ENCODE measurements at places on chromosomes 12 and 14.

GRCh38 chr12:117501076-117501869, 139.8 kb upstream of the NOS1 start:
- peaks cover 3% of the 10 kb centered on the region for H3K4me1 ChIP-seq
- H3K4me3 ChIP-seq = no peak overlapping the region
- no peak overlapping the region for H3K27ac ChIP-seq
- no peaks in the 10 kb centered on the region for H3K27me3 ChIP-seq
- DNase-seq = no peak

DNA sequence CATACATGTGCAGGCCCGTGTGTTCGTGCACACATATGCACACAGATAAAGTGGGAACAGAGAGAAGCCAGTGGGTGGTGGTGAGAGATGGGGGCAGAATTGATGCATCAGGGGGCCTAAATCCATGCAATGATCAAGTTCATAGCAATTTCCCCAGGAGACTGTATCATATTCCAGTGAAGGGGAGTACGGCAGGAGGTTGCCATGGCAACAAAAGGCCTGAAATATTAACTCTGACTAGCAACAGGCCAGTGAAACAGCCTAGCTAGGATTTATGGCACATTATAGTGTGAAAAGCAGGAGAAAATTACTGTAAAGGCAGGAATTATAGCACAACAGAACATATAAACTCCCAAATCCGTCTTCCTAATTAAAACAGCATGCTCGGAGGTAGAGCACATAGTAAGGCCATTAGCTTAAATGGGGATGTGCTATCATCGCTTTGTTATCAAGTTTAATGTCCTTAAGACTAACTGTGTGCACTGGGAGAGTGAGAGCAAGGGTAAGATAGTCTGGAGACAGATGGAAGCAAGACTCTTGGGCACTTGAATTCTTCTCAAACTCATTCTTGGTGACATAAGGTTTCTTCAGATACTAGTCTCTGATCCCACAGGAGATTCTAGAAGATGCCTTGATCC, 806.3 kb downstream of the DIO2 start:
- no peaks in the 10 kb centered on the region for H3K27me3 ChIP-seq
- DNase-seq = no peak
- no peak overlapping the region for H3K27ac ChIP-seq
- H3K36me3 ChIP-seq = no peaks in the 10 kb centered on the region

DNA sequence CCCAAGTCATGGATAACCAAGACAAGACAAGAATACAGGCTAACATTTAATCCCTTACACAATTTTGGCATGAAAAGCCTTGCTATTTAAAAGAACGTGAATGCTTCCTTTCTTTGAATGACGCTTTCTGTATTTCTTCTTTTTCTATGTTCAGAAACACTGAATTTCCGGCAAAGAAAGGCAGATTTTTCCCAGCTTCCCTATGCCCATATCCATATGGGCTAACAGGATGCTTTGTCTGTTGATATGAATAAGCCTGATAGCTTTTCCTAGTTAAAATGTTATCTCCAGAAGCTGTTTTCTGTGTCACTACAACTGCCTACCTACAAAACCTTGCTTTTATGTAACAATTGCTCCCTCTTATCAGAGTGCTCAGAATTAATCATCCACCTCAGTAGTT, 38.3 kb upstream of the CACNA2D4 start:
- no peak for DNase-seq
- peaks cover 32% of the 10 kb centered on the region for H3K36me3 ChIP-seq
- H3K4me3 ChIP-seq = no peak overlapping the region
- peaks cover under 1% of the 10 kb centered on the region for H3K4me1 ChIP-seq
- no peak overlapping the region for H3K27ac ChIP-seq
- H3K27me3 ChIP-seq = no peaks in the 10 kb centered on the region

GRCh38 chr12:124007826-124008570, 35.0 kb downstream of the ZNF664 start:
- peaks cover 28% of the 10 kb centered on the region for H3K36me3 ChIP-seq
- H3K4me3 ChIP-seq = no peak overlapping the region
- no peak for DNase-seq
- H3K4me1 ChIP-seq = peaks cover 12% of the 10 kb centered on the region
- no peak overlapping the region for H3K27ac ChIP-seq
- H3K27me3 ChIP-seq = no peaks in the 10 kb centered on the region

GRCh38 chr12:58529114-58529665, 391.1 kb downstream of the LRIG3 start:
- no peaks in the 10 kb centered on the region for H3K4me1 ChIP-seq
- H3K27me3 ChIP-seq = no peaks in the 10 kb centered on the region
- no peaks in the 10 kb centered on the region for H3K36me3 ChIP-seq
- no peak overlapping the region for H3K27ac ChIP-seq
- DNase-seq = no peak
- H3K4me3 ChIP-seq = no peak overlapping the region

DNA sequence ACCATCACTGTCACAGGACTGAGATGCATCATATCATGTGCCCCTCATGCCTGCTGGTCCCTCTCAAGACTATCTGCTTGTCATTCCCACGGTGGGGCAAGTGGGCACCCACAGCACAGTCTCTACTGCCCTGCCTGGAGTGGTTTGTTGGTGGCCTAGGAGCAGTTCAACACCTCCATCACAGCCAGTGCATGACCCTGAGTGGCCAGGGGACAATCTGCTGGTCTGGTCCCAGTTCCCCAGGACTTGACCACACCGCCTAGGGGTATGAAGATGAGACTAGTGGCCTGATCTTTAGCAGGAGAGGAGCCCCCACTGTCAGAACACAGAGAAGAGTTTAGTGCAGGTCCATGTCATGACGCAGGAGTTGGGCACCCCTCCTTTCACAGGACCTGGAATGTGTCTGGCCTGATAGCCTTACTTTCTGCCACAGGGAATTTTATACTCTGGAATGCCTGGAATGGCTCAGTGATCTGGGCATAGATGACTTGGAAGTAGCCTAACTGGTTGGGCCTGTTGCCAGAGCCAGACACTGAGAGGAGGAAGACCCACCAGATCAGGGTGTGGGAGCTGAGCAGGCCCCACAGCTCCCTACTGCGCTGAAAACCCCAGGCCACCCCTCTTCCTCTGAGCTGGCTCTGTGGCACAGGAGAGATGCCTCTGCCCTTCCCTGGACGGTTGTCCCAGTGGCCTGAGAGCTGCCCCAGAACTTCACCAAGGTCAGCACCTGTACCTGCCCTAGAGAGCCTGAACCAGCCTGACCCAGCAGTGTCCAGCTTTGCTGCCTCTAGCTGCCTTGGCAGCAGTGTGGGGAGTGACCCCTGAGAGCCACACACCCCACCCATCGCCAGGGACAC, 83.3 kb downstream of the PUS7L start:
- H3K4me1 ChIP-seq = no peaks in the 10 kb centered on the region
- no peak overlapping the region for H3K27ac ChIP-seq
- no peak for DNase-seq
- H3K4me3 ChIP-seq = no peak overlapping the region
- peaks cover 34% of the 10 kb centered on the region for H3K27me3 ChIP-seq
